ENCODE measurements at places on chromosomes 12 and 14.

GRCh38 chr14:24849471-24849870 is 200.5 kb downstream of the STXBP6 start:
- no peak for DNase-seq

- no peak for DNase-seq
These were observed 788 bp upstream of the ASIC1 start for GRCh38 chr12:50056639-50056976.

DNA sequence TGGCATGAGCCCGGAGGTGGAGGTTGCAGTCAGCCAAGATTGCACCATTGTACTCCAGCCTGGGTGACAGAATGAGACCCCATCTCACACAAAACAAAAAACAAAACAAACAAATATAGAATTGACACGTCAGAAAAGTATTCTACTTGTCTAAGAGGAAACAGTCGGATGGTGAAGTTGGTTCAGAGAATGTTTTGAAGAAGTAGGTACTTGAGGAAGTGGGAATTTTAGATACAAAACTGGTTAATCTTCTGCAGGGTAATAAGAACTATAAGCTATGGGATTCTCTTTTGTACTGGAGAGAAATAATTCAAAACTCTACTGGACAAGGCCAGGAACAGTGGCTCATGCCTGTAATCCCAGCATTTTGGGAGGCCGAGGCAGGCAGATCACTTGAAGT is 14.6 kb upstream of the TCTN1 start:
- DNase-seq: no peak

GRCh38 chr14:55867311-55867710 is 250.9 kb upstream of the PELI2 start:
- no peak for DNase-seq

DNA sequence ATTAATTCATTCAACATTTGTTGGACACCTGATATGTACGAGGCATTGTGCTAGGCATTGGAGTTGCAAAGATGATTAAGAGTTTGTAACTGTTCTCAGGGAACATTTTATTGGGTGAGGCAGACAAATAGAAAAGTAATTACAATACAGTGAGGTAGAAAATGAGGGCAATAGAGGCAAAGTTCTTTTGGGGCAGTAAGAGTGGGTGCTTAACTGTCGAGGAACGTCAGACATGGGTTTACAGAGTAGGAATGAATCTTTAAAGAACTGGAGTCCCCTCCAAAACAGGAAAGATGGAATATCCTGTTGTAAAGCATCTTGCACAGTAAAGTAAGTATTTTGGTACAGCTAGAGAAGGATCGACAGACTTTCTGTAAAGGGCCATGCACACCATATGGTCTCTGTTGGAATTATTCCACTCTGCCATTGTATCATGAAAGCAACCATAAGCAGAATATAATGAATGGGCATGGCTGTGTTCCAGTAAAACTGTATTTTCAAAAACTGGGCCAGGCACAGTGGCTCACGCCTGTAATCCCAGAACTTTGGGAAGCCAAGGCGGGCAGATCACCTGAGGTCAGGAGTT is 9.1 kb downstream of the CREBL2 start:
- DNase-seq: no peak

- DNase-seq: peak; percentile 4
These were observed 42.0 kb downstream of the GPHB5 start for GRCh38 chr14:63276492-63277342.

GRCh38 chr12:117484901-117485300 is 123.5 kb upstream of the NOS1 start:
- no peak for DNase-seq

GRCh38 chr14:37544407-37544806 is 50.6 kb downstream of the FOXA1 start:
- DNase-seq: no peak

- DNase-seq: no peak
These were observed 87.6 kb upstream of the SSTR1 start for GRCh38 chr14:38120109-38120508.

GRCh38 chr14:97584528-97584927 is 787.3 kb downstream of the VRK1 start:
- no peak for DNase-seq

DNA sequence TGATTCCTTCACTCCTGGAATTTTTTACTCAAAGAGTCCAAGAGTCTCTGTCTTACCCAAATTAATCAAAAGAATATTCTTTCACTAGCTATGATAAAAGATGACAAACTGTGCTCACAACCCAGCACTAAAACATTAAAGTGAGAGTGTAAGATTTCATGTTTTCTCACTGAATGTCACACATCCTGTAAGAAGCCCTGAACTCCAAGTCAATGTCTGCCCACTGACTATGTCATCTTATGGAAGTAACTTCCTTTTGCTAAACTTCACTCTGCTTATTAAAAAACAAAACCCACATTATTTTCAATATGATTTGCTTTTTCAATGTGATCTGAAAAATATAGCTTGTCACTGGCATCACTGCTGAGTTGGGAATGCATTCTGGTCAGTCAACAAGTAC is 15.6 kb downstream of the SPRING1 start:
- no peak for DNase-seq

DNA sequence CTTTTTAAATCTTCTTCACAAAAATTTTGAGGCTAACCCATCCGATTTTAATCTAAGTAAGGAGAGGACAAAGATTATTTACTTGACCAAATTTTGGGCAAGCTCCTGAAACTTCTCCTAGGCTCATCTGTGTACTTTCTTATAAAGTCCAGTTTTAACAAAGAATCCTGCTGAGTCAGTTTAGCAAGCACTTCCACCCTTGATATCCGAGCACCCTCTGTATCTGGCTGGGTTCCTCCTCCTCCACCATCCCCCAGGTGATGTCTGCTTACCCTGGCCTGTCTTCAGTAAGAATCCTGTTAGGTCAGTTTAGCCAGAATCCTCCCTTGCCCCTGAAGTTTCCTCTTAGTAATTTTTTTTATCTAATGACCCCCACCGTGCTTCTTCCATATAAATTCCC is 140.5 kb downstream of the PHLDA1 start:
- DNase-seq: no peak
